GM23248 (cell line): ENCODE measurements at places on chromosomes 16 and 17. TPM values are rescaled to one million over a fixed set of nuclear protein-coding genes. Genes with fewer than 3 reads are reported as not detected.

DNA sequence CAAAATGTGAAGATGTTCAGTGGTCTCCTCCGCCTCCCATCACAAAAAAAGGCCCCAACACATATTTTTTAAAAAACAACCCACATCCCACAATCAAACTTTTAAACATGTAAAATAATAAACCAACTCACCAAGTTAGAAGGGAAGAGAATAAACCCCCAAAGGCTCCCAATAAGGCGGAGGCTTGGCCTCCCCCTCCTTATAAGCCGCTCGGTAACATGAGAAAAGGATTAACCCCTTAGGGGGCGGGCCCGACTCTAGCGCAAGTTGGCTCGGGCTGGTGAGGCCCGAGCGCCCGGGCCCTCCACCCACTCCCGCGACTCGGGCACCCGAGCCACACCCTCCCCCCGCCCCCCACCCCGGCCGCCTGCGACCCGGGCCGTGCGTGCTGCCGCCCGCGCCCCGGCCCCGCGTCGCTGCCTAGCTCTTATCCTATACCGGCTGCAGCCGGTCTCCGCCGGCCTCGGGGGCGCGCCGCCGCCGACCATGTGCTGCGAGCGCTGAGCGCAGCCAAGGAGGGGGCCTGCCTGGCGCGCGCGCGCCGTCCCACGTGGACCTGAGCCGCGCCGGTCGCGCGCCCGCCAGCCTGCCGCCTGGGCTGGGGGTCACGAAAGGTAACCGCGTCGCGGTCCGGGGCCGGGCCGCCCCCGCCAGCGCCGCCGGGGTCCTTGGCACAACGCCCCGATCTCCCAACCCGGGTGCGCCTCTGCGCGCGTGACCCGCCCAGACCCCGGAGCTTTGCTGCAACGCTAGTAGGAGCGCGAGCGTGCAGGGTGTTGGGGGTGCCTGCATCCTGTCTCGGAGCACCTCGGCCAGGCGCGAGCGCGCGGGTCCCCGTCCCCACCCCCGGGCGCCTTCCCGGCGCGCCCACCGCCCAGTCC lies at the start of the genes ARSG and SLC16A6:
TSS of gene ARSG (plus strand) at position 541 of the 881 bp plus-strand sequence. CDS start 15,999 bp downstream, outside the sequence.
TSS of gene SLC16A6 (minus strand) at position 173 of the 881 bp plus-strand sequence. CDS start 12,807 bp downstream, outside the sequence.
- peak; percentile 72 for DNase-seq

DNA sequence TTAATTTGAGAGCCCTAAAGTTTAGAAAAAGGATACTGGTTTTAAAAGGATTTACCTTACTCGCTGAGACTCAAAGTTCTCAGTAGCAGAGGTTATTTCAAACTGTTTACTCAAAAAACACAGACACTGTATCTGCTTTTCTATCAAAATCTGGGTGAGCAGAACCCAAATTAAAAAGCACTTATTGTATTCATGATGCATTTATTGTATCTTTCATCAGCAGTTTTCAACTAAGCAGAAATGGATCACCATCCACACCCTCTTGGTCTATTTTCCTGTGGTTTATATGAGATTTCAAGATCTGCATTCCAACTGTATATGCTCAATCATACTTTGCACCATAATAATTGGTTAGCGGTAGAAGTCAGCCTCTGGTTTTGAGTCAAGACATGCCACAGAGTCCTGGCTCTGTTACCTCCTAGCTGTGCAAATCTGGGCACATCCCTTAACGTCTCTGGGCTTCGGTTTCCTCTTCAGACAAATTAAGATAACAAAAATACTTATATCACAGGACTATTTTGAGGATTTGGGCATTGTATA lies 109.5 kb downstream of the ASIC2 start:
- DNase-seq: peak; percentile 7

GRCh38 chr17:73157521-73157890 lies 7.3 kb upstream of the SSTR2 start:
- no peak for DNase-seq

GRCh38 chr17:28347261-28347891 lies 10.0 kb downstream of the POLDIP2 start:
- DNase-seq: peak; percentile 95

- DNase-seq: no peak
Observed at GRCh38 chr16:9122969-9123368, 31.5 kb downstream of the HAPSTR1 start.

DNA sequence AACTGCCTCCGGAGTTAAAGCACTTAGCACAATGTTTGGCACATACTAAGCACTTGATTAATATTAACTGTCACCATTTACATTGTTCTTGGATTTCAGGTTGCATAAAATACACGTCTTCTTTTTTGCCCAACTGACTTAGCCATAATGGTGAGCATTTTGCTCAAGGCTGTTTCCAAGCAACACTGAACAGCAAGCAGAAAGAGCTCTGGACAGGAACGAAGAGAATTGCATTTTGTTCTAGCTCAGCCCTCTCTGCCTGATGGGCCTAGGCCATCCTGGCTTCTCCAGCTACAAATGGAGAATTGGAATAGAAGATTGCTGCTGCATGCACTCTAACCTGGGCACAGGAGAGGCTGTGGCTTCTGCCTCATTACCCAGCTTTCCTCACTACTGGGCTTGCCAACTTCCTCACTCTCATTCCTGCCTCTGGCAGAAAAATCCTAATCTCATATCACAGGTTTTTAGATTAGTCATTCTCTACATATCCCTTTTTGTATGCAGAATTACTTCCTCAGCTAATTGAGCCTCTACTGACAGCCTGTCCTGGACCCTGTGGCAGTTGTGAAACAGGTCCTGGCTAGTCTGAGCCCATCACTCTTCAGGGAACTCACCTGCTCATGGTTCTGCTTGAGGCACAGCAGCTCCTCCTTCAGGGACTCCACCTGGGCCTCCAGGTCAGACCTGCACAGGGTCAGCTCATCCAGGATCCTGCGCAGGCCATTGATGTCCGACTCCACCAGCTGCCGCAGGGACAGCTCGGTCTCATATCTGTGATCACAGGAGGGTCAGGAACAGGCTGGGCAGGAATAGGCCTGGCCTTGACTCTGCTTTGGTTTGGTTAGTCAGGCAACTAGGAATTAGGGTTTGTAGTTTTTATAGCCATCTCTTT lies 2.5 kb downstream of the KRT33A start:
- no peak for DNase-seq

DNA sequence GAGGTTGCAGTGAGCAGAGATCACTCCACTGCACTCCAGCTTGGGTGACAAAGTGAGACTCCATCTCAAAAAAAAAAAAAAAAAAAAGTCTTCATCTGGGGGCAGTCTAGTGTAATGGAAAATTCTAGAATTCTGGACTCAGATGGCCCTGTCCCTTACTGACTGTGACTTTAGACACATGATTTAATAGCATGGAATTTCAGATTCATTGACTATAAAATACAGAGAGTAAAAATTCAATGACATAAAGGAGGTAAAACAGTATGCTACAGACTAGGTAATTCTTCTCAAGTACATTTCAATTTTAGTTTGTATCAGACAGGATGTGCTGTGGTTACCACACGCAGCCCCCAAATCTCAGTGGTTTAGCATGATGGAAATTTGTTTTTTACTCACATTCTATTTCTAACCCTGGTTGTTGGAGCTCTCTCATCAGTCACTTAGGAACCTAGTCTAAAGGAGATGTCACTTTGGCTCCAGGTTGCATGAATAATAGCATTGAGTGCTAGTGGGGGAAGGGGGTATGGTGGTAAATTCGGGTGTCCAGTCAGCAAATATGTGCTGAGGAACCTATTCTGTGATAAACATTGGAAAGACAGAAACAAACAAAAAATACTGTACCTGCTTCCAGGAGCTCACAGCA lies 444.0 kb downstream of the XYLT1 start:
- DNase-seq: no peak

MYH2 gene
- total RNA-seq: 0.65 and 1.5 TPM in 2 replicates

CSF3 gene
- total RNA-seq: not detected in 2 replicates
